ENCODE measurements at places on chromosomes 2 and 18.

- no peak for DNase-seq
These were observed 41.4 kb downstream of the RAD51AP2 start for GRCh38 chr2:17476830-17477229.

GRCh38 chr2:175567435-175568061 is 386.0 kb upstream of the ATP5MC3 start:
- no peak for DNase-seq

GRCh38 chr2:189426886-189427285 is 14.4 kb upstream of the WDR75 start:
- no peak for DNase-seq

GRCh38 chr18:34623557-34623956 is 86.5 kb upstream of the DTNA start:
- no peak for DNase-seq

DNA sequence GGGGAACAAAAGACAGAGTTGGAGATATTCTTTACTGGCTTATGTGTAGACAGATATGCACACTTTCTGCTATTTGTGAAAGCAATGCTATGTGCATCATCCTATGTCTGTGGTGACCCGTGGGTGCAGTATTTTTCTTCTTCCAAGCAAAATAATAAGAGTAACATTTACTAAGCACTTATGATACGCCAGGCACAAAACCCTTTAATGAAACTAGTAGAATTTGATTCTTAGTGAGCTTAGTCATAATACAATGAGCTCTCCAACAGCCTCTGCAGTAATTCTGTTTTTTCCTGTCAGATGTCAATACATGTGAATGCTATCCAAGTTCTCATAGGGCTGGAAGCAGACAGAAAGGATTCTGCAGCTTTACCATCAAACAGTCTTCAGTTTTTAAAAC is 130.6 kb downstream of the RAD51AP2 start:
- DNase-seq: peak; percentile 31

DNA sequence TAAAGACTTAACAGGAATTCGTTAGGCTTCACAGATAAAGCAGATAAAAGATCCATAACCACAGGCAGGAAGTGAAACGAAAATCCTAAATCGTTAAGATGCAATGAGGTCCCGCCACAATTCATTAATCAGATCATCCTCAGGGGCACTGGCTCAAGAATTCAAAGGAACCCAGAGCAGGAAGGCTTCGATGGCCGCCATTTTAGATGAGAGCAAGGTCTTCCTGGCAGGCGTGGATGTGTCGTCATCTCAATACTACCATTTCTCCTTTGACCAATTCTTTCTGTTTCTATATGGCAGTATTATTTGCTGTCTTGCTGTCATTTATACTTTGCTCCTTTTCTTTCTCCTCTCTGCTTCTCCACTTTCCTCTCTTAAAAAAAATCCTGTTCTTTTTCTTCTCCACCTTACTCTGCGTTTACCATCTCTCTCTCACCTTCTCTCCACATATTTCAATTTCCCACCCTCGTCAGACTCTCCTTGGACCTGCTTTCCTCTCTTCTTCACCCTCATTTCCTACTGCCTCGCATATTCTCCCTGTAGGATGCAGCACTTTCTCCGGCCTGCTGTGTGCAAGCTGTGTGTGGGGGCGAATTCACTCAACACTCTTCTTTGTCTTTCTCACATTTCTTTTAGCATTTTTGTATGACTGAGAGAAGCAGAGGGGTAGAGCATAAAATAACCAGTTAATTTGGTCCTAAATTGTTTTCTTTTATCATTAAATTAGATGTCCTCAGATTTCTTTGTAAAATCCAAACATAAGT is 35.1 kb upstream of the LHCGR start:
- no peak for DNase-seq

GRCh38 chr2:53636596-53636995 is 131.0 kb upstream of the CHAC2 start:
- peak; percentile 83 for DNase-seq

GRCh38 chr18:22698711-22699110 is 234.4 kb upstream of the RBBP8 start:
- no peak for DNase-seq

- DNase-seq: no peak
These were observed 24.4 kb upstream of the ONECUT2 start for GRCh38 chr18:57410749-57411148.

DNA sequence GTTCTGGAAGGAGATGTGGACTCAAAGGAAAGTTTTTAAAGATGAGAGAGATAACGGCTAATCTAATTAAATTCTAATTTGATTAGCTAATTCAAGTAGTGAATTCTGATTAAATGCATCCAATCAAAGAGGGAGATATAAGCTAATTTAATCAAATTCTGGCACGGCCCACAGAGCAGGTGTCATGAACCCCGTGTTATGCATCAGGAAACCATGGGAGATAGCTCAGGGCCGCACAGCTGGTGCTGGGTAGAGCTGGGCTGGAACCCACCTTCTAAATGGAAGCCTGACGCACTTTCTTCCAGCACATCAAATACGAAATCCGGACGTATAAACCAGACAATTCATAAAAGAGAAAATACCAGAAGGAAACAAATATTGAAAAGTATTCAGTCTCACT is 57.2 kb downstream of the GREB1 start:
- no peak for DNase-seq

GRCh38 chr18:7133181-7133580 is 15.6 kb upstream of the LAMA1 start:
- peak; percentile 34 for DNase-seq

GRCh38 chr2:239567786-239568185 is 167.0 kb upstream of the HDAC4 start:
- no peak for DNase-seq

DNA sequence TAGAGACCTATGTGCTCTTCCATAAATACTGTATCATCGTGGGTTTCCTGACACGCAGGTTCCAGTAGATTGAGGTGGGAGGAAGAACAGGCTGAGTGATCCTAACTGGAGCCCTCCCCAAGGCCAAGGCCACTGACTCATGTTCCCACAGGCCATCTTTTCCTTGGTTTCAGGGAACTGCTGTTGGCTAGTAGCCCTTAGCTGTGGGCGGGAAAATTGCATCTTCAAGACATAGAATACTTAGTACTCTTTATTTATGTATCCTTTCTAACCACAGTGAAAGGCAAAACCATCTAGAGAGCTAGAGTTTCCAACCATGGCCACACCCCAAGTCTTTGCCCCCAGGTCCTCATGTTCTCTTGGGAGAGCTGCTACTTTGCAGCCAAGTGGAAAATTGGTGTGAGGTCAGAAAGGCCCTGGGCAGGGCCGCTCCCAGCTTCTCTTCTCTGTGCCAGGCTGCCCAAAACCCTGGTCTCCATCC is 55.9 kb downstream of the COPS8 start:
- DNase-seq: peak; percentile 50

- no peak for DNase-seq
These were observed 101.9 kb downstream of the DNER start for GRCh38 chr2:229612384-229612971.

GRCh38 chr2:10617241-10617640 is 72.5 kb downstream of the NOL10 start:
- peak; percentile 38 for DNase-seq

- peak; percentile 7 for DNase-seq
These were observed 5.7 kb downstream of the FAM237A start for GRCh38 chr2:206647985-206648384.

DNA sequence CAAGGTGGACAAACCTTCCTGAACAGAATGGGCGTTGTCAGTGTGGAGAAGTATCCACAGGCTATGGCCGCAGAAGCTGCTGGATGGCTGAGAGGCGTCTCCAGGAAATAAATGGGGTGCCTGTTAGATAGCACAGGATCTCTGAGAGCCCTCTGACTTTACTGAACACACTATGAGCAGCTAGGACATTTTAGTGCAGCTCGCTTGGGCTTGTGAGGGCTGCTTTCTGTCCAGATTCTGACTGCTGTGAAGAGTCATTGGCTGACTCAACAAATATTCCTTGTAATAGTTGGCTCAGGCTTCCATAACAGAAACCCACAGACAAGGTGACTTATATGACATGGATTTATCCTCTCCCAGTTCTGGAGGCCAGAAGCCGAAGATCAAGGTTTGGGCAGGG is 100.2 kb upstream of the SNTG2 start:
- no peak for DNase-seq

- DNase-seq: no peak
These were observed 3.7 kb upstream of the KIF1A start for GRCh38 chr2:240823449-240824336.

GRCh38 chr18:70411876-70412435 is 123.1 kb downstream of the SOCS6 start:
- no peak for DNase-seq

DNA sequence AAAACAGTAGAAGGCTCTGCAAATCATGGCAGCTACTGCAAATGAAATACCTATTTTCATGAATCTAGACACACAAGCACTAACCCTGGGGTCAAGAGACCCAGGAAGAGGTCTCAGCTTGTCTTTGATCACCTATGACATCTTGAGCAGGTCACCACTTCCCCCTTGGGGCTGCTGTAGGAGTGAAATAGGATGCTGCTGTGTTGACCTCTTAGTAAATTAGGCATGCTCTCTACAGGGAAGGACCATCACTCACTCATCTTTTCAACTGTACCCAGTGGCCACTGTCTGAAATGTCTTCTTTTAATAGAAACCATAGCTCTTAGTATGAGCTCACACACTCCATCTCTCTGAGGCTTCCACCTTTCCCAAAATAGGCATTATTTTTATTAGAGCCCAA is 83.8 kb downstream of the NCK2 start:
- no peak for DNase-seq

DNA sequence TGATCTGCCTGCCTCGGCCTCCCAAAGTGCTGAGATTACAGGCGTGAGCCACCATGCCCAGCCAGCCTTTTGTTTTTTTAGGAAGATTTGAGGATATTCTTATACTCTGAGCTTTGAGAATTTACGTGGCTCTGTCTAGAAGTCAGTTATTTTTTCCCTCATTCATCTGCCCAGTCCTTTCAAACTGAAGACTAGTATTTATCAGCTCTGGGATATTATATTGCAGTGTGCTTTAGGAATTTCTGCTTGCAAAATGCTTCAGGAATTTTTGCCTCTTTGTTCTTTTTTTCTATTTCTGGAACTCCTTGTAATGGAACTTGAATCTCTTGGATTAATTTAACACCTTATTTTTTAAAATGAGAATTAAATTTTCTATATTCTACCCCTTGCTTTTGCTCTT is 22.6 kb downstream of the ACSL3 start:
- peak; percentile 65 for DNase-seq

- DNase-seq: no peak
These were observed 14.9 kb downstream of the DPP4 start for GRCh38 chr2:162058973-162059668.

DNA sequence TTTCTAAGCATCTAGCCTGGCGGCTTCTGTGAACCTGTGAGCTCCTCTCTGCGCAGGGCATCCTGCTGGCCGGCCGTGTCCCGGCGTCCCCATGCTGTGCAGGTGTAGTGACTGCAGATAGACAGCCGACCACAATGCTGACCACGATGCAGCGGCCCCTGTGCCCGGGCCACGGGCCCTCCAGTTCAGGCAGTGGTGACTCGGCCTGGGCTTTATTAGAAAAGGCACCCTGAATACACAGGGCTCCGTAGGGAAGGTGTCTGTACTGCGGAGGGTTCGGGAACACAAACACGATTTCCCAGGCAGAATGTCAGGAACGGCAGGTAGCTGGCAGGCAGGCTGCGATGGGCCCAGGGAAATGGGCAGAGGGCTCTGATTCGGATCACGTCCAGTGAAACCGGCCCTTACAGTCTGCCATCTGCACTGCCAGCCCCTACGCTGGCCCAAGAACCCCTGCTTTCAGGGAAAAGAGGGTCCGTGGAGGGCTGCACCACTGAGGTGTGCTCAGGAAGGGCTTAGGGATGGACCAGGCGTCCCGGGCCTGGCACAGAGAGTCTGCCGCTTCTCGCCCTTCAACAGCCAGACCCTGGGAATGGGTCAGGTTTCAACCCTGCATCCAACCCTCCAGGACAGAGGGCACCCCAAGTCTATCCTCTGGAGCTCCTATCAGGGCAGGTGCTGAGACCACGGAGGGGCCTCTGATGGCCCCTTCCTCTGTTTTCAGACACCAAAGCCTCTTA is 196.5 kb downstream of the HDAC4 start:
- no peak for DNase-seq

DNA sequence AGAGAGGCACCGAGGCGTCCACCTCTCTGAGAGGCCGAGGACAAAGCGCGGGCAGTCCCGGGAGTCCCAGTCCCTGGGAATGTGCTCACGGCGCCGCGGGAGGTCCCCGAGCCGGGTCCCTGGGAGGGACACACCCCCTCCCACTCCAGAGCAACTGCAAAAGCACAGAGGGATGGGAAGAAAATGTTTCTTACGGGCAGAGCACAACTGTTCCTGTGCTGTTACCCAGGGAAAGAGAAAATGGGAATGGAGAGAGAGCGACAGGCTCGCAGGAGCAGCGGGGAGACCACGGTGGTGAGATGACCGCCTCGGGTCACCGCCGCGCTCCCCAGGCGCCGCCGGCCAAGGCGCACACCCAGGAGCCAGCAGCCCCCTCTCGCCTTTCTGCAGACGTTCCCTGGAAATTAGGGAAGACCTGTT is 1.2 kb upstream of the BCL11A start:
- DNase-seq: peak; percentile 62

DNA sequence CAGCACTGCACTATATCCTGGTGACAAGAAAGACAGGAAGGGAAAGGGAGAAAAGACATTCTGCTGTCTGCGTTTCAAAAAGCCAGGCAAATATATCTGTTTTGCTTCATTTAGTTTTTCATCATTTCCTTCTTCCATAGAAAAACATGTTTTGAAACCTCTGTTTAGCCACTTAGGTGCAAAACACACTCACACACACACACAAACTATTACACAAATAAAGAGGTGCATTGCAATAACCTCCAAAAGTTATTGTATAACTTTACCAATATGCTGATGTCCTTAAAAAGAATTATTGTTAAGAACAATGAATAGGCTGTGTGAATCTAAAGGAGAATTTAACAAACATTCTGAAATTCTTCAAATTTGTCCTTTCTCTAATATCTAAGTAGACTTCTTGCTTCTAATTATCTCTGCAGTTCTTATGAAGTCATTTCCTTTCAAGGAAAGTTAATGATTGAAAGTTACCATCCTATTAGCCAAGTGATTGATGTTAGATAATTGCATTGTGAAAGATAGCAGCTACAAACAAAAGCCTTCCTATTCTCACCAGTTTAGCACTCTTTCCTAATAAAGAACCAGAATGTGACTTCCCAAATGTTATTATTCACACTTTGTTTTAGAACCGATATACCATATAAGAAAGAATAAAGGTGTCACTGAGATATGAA is 516.7 kb downstream of the KCNJ3 start:
- DNase-seq: no peak

DNA sequence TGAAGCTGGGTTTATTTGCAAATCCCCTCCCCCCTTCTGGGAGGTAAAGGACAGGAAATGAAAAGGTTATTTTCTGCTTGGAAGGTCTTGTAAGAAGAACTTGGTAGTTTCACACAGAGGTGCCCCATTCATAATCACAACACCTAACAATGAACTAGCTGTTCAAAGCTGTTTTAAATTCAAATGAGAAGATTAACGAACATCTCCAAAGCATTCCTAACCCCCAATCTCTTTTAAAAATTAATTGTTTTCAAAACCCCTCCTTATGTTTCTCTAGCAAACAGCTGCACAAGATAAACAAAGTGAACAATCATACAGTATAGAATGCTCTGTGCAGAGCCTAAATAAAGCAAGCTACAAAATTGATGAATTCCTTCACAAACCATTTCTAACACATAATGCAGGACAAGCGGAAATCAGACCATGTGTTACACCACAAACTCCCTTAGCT is 271.4 kb downstream of the SATB2 start:
- no peak for DNase-seq
